ENCODE measurements at places on chromosomes 5 and 9. TPM values are rescaled to one million over a fixed set of nuclear protein-coding genes. Genes with fewer than 3 reads are reported as not detected.

Gene UIMC1
- total RNA-seq, result 34.2 TPM

GRCh38 chr5:137223324-137224295, 275.5 kb downstream of the SPOCK1 start:
- no peak for DNase-seq

Gene ZNF474
- 0.25 TPM for total RNA-seq

- DNase-seq, result no peak
These were observed 282.1 kb downstream of the RFX3 start for GRCh38 chr9:3243683-3244082.

GRCh38 chr9:123620239-123620638, 264.2 kb downstream of the CRB2 start:
- no peak for DNase-seq

Gene ANGPTL2
- total RNA-seq, result 39.0 TPM

Gene GTF2H2
- total RNA-seq, result 30.4 TPM

DNA sequence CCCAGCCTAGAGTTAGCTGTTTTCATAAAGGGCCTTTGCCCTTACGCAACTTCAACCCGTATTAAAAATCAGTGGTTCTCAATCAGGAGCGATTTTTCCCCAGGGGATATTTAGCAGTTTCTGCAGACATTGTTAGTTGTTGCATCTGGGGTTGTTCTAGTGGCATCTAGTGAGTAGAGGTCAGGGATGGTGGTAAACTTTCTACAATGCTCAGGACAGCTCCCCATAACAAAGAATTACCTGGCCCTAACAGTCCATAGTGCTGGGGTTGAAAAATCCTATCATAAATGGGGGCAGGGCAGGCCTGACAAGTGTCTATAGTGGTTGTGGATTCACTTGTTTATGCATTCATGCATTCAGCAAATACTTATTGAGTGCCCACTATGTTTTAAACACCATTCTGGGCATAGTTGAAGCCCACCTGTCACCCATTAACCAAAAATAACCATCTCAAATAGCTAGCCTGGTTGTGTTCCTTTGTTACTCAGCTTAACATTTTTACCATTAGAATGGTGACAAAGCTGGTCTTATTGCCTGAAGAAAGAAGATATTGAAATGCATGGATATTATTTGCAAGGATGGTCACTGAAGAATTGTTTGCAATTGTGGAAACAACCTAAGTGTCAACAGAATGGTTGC, 15.9 kb upstream of the FGF1 start:
- DNase-seq, result no peak

DNA sequence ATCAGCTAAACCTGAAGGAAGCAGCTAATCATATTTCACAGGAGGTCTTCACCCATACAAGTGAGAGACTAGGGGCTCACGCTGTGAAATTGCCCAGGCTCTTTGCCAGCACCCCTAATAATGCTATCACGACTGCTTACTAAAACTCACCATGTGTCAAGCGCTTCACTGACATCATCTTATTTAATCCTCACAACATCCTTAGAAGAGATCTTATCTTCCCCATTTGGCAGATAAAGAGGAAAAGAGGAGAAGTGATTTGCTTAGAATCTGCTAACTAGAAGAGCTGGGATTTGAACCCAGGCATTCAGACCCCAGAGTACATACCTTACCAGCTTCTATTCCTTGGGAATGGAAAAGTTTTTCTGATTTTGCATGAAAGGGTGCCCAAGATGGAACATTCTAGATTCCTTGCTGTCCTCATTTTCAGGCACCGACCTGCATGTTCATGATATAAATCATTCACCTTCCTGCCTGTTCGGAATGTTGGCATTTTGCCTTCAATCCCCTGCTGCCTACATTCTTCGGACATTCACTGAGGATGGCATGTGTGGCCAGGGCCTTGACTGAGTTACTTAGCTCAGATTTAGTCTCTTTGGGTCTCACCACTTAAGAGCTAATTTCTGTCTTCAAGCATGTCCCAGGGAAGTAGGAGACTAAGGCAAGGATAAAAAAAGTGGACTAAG, 88.1 kb downstream of the SH3TC2 start:
- no peak for DNase-seq

Gene FOXD4L5
- total RNA-seq, result 0.51 TPM

GRCh38 chr5:112371067-112371466, 48.0 kb downstream of the EPB41L4A start:
- DNase-seq, result no peak

Gene IFNK
- not detected for total RNA-seq

DNA sequence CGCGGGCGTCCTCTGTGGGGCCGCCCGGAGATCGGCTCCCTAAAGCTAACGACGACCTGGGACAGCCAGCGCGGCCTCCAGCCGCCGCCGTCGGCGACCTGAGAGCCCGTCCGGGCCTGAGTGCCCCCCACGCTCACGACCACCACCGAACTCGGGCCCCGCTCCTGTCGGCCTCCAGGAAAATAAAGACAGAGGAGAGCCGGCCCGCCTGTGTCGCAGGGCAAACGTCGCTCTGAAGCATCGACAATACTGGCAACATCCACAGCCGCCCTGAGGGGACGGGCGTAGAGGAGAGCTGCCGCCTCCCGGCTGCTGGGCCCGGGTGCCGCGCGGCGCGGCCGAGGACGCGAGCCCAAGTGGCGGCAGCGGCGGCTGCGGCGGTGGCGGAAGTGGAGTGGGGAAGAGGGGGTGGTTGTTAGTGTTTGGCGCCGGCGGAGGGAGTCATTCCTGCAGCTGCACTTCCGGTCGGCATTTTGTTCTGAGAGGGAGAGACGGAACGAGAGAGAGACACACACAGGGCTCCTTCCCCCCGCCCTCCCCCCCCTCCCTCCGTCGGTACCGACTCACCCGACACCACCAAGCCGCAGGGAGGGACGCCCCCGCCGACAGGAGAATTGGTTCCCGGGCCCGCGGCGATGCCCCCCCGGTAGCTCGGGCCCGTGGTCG, at the start of gene NIPBL:
Gene NIPBL, plus strand, starts transcription at position 471 of the 666 bp plus-strand sequence. CDS start 76,928 bp downstream, outside the sequence.
- DNase-seq, result peak; percentile 95

DNA sequence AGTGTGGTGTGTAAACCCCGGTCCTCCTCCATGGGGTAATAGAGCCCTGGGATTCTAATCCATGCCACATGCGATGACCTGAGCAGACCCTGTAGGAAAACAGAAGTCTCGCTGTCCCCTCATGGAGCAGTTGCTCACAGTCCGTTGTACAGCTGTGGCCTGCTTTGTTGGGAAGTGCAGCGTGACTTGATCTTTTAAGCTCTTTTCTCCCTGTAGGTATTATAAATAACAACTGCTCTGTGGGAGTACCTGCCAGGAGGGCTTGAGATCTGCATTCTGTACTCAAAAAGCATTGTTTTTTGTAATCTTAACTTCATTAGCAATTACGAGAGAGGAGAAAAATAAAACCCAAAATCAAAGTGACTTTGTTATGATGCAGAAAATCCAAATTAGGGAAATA, 17.3 kb downstream of the MEGF10 start:
- DNase-seq, result no peak

Gene NAIP
- 4.0 TPM for total RNA-seq

DNA sequence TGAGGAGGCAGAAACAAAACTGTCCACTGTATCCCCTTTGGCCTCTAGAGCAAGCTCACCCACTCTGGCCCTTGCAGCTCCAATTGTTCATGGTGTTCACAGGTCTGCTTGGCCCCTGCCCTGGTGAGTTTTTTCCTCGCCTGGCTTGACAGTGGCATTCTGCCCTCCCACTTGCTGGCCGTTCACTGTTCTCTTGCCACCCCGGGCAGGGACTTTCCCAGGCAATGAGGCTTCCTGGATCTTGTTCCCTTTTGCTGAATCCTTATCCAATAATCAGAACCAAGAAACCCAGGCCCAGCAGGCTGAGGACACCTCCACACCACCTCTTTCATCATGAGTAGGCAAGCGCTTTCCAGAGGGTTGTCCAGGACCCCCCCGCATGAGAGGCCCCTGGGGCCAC, 31.2 kb downstream of the ZNF618 start:
- no peak for DNase-seq

GRCh38 chr5:146947181-146947941, 68.8 kb upstream of the PPP2R2B start:
- DNase-seq, result no peak

- DNase-seq, result peak; percentile 34
These were observed 1.0 kb downstream of the SET start for GRCh38 chr9:128689820-128690683.

Gene C8G
- not detected for total RNA-seq

Gene RORB
- total RNA-seq, result not detected

All from chondrocyte (in vitro differentiated cells).